Aorta (tissue), 5 donors: ENCODE measurements at places on chromosomes 1 and 21. TPM values are rescaled to one million over a fixed set of nuclear protein-coding genes. Genes with fewer than 3 reads are reported as not detected.
A peak's percentile ranks its signal among the peaks of the same experiment; 100 is the strongest.

- DNase-seq = no peak
- no peak overlapping the region for H3K27ac ChIP-seq
- no peaks in the 10 kb centered on the region for H3K36me3 ChIP-seq
- no peaks in the 10 kb centered on the region for H3K4me1 ChIP-seq
Observed at GRCh38 chr1:73789965-73790364, 408.0 kb downstream of the LRRIQ3 start.

DNA sequence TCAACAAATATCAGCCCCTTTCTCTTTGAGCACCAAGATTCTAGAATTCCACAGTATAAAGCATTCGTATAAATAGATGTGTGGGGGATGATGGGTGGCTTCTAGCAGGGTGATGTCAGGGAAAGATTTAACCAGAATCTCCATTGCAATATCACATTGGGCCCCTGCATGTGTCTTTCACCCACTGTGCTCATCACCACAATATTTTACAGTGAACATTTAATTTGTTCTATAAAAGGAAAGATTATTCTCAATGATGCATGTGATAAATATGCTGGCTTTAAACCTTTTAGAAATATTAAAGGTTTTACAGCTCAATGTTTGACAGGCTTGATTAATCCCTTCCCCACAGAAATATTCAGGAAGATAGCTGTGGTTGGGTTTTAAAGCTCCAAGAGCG, 457.8 kb upstream of the DAB1 start:
- no peaks in the 10 kb centered on the region for H3K4me1 ChIP-seq
- H3K27ac ChIP-seq = no peak overlapping the region
- no peaks in the 10 kb centered on the region for H3K36me3 ChIP-seq

GOLT1A gene
- total RNA-seq = not detected

GRCh38 chr1:17605582-17606344, 66.3 kb downstream of the ARHGEF10L start:
- no peaks in the 10 kb centered on the region for H3K4me1 ChIP-seq
- no peak overlapping the region for H3K4me3 ChIP-seq
- no peaks in the 10 kb centered on the region for H3K27me3 ChIP-seq
- DNase-seq = peak; percentile 79

DNA sequence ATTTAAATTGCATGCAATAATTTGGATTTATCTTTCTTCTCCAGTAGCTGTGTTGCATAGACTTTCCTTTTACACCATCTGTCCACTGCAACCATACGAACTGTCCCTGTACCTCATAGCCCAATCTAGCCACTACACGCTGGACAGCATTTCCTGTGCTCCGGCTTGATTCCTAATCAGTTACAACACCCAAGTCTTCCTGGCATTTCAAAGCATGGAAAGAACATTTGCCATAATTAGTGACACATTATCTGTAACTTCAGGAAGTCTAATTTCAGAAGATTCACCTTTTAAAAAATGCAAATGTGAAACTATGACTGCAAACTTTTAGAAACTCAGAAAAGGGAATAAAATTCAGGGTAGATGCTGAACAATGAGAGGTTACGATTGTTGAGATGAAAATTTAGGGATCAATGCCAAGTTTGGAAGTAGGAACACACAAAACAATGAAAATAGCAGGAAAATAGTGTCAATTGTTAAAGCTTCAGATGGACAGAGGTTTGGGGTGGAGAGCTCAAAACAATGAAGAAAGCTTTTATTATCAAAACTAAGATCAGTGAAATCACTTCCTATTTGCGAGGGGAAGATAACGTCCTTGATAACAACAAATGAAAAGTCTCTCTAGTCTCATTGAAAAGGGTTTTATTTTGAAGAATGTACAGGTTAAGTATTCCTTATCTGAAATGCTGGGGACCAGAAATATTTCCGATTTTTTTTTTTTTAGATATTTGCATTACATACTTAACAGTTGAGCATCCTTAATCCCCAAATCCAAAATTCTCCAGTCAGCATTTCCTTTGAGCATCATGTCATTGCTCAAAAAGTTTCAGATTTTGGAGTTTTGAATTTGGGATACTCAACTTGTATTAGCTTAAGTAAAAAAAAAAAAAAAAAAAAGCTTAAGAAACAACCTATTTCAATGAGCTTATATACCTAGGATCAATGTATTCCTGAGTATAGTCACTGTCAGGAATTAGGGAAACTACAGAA, 107.3 kb downstream of the FNBP1L start:
- H3K27me3 ChIP-seq = no peaks in the 10 kb centered on the region
- no peaks in the 10 kb centered on the region for H3K4me1 ChIP-seq
- DNase-seq = no peak
- H3K27ac ChIP-seq = no peak overlapping the region

DNA sequence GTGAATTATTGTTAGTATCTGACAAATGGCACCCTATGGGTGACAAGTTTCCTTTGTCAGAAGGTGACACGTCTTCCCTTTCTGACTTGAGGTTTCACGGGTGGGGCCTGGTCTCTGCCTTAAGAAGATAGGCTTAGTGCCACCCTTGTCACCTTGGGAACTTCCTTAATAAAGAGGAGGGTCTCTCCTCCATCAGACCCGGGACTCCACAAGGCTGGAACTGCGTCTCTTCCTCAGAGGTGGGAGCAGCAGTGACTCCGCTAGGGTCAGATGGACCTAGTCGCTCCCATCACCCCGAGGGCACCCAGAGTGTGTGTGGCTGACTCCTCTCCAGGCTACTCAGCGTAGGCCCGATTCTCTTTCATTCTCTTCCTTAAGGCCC, 774 bp upstream of the WDTC1 start:
- no peaks in the 10 kb centered on the region for H3K27me3 ChIP-seq
- H3K4me1 ChIP-seq = no peaks in the 10 kb centered on the region
- no peak overlapping the region for H3K27ac ChIP-seq
- no peak overlapping the region for H3K4me3 ChIP-seq
- no peaks in the 10 kb centered on the region for H3K36me3 ChIP-seq

- no peaks in the 10 kb centered on the region for H3K27me3 ChIP-seq
- H3K4me3 ChIP-seq = no peak overlapping the region
- no peaks in the 10 kb centered on the region for H3K4me1 ChIP-seq
- no peak for DNase-seq
Observed at GRCh38 chr1:230218667-230219066, 151.6 kb downstream of the GALNT2 start.

DNA sequence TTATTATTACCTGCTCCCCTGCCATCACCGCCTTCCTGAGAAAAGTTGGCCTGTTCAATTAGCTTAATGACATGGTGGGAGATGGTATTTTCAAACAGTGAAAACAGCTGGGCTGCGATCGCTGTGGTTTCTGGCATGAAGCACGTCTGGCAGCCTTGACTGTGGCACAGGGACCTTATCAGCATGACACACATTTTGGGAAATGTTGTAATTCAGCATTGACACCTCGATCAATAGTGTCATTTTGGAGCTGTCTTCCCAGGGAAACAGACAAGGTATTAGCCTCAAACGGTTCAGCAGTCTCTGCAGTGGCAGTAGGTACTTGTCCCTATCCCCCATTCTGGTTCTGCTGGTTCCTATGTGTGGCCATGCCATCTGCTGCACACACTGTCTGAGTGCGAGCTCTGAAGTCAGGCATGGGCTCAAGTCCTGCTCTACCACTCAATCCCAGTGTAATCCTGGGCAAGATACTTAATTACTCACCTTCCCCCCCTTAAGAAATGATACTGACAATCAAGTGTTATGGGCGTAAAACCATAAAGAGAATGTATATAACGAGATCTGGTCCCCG, 154.5 kb upstream of the KCND3 start:
- no peaks in the 10 kb centered on the region for H3K27me3 ChIP-seq
- DNase-seq = no peak
- H3K4me1 ChIP-seq = no peaks in the 10 kb centered on the region
- no peak overlapping the region for H3K4me3 ChIP-seq
- no peak overlapping the region for H3K27ac ChIP-seq
- H3K36me3 ChIP-seq = no peaks in the 10 kb centered on the region

PALMD gene
- 40.0 TPM for total RNA-seq

DNA sequence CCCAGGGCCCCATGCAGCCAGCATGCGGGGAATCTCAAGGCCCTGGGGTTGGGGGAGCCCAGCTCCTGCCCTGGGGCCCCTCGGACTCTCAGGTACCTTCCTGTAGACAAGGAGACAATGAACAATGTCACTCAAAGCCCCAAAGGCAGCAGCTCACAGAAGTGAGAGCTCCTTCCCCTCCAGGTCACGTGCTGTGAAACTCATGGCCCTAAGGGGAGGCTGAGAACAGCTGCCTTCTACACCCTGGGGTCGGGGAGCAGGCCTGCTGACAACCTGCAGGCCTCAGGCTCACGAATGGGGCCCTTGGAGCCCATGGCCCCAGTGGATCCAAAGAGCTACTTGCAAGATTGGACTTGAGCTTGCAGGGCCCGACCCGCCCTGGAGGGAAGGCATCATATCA, 3.2 kb downstream of the MEGF6 start:
- H3K4me3 ChIP-seq = no peak overlapping the region
- no peak overlapping the region for H3K27ac ChIP-seq
- H3K36me3 ChIP-seq = no peaks in the 10 kb centered on the region

ZBTB8A gene
- total RNA-seq = 7.6 TPM

DNA sequence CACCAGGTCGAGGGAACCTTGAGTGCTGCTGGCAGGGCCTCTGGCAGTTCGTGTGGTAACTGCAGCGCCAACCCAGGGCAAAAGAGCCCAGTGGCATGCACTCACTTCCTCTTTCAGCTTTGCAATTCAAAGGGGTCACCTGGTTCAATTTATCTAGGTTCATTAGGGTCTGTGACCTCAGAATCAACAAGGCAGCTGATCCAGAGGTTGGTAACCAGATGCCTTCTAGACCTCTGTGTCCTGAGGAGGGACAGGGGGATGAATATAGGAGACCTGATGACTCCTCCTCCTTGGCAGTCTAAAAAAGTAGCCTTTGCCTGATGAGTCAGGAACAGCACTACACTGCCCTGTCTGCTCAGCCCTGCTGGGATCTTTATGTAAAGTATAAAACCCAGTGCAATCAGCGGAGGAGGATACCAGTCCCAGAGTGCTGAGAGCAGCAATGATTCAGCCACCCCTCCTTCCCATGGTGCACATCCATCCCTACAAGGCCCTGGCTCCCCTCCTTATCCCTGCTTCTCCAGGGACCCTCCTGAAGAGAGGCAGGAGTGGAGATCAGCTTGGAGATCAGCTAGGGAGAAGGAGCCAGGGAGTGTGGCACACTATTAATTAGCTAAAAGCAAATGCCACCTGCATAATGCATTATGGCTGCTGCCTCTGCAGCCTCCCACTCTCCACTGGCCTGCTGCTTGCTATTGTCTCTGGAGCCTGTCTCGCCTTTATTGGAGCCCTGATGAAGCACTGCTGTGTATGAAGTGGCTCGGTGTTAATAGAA, 11.2 kb upstream of the FMOD start:
- no peak overlapping the region for H3K27ac ChIP-seq
- DNase-seq = no peak
- H3K27me3 ChIP-seq = no peaks in the 10 kb centered on the region
- no peaks in the 10 kb centered on the region for H3K4me1 ChIP-seq

DNA sequence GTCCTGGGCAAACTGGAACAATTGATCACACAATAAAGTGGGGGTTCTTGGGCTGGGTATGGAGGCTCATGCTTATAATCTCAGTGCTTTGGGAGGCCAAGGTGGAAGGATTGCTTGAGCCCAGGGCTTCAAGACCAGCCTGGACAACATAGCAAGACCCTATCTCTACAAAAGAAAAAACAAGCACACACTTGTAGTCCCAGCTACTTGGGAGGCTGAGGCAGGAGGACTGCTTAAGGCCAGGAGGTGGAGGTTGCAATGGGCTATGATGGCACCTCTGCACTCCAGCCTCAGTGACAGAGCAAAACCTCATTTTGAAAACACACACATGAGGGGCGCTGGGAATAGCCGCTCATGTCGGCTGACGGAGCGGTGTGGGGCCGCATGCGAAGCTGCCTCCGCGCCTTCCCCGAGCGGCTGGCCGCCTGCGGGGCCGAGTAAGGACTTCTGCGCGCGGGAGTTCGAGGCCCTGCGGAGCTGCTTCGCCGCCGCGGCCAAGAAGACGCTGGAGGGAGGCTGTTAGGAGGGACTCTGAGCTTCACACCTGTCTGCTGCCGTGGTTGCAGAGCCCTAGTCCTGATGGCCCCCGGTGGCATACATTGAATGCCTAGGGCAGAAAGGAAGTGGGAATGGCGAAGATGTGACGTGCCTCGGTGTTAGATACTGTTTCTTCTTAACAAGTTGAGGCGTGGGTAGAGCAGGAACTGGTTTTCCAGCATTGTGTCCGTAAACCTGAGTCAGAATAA, 59.5 kb downstream of the ACBD3 start:
- H3K27me3 ChIP-seq = no peaks in the 10 kb centered on the region
- no peaks in the 10 kb centered on the region for H3K36me3 ChIP-seq
- no peak overlapping the region for H3K4me3 ChIP-seq
- H3K27ac ChIP-seq = no peak overlapping the region

MRPS14 gene
- 22.0 TPM for total RNA-seq

GRCh38 chr21:38272215-38272614, 15.4 kb downstream of the KCNJ15 start:
- H3K36me3 ChIP-seq = no peaks in the 10 kb centered on the region
- H3K27ac ChIP-seq = no peak overlapping the region
- no peak overlapping the region for H3K4me3 ChIP-seq
- no peak for DNase-seq
- H3K27me3 ChIP-seq = no peaks in the 10 kb centered on the region
- no peaks in the 10 kb centered on the region for H3K4me1 ChIP-seq

RAB25 gene
- total RNA-seq = not detected

DNA sequence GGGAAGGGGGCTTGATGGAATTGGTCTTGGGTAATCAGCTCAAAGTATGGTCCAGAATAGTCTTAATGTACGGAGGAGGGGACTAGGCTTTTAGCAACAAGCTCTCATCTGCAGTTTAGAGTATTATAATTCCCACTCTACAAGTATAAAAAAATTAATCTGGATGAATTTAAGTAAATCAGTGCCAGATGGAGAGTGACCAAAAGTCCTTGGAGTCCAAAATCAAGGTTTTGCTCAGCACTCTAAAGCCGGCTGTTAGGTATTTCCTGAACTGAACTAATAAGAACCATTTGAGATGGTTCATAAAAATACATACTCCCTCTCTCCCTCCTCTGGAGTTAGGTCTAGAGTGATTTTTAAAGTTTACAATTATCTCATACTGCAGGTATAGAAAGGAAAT, 23.7 kb downstream of the GLUL start:
- peaks cover 4% of the 10 kb centered on the region for H3K4me1 ChIP-seq
- no peak overlapping the region for H3K4me3 ChIP-seq
- no peak overlapping the region for H3K27ac ChIP-seq
- no peaks in the 10 kb centered on the region for H3K27me3 ChIP-seq
- no peak for DNase-seq

- H3K27ac ChIP-seq = no peak overlapping the region
- H3K27me3 ChIP-seq = no peaks in the 10 kb centered on the region
- no peak overlapping the region for H3K4me3 ChIP-seq
Observed at GRCh38 chr1:204198348-204199340, 2.4 kb upstream of the KISS1 start.

LRRC52 gene
- not detected for total RNA-seq
